Nephron progenitor cell (in vitro differentiated cells): ENCODE measurements at places on chromosomes 5 and 9.

GRCh38 chr5:35159370-35159742 lies 70.9 kb downstream of the PRLR start:
- no peak for DNase-seq

DNA sequence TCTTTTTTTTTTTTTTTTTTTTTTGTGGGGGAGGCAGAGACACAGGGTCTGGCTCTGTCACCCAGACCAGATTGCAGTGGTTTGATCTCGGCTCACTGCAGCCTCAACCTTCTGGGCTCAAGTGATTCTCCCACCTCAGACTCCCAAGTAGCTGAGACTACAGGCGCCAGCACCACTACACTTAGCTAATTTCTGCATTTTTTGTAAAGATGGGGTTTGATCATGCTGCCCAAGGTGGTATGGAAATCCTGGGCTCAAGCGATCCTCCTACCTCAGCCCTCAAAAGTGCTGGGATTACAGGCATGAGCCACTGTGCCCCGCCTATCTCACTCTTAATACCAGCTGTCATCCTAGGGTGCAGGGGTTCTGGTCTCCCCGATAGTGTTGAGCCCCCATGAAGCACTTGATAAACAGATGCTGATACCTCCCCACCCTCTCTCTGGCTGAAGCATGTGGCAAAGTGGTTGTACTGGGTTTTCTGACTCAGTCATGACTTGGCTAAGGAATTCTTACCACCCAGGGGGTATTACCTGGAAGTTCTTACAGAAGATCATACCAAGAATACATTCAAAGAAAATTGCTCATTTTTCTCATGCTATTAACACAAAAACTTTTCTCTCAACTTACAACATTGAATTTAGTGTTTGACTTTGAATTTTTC lies 110.2 kb upstream of the DAPK1 start:
- no peak for DNase-seq

- DNase-seq = no peak
Measured at GRCh38 chr5:123748239-123748638, 236.3 kb downstream of the CSNK1G3 start.

DNA sequence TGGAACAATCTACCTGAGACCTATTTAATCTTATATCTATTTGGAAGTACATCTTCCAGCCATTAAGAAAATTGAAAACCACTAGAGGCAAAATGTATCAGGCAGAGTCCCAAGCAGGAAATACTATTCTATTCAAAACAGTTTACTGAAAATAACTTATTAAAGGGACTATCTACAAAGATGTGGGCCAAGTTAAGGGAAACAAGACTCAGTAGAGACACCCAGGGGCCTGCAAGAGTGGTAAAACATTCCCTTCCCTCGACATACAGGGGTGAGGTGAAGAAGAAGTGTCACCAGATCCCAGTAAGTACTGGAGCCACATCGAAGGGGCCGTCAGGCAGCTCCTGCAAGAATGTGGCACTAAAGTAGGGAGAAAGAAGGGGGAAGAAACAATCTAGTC lies 12.1 kb upstream of the NRG2 start:
- no peak for DNase-seq

DNA sequence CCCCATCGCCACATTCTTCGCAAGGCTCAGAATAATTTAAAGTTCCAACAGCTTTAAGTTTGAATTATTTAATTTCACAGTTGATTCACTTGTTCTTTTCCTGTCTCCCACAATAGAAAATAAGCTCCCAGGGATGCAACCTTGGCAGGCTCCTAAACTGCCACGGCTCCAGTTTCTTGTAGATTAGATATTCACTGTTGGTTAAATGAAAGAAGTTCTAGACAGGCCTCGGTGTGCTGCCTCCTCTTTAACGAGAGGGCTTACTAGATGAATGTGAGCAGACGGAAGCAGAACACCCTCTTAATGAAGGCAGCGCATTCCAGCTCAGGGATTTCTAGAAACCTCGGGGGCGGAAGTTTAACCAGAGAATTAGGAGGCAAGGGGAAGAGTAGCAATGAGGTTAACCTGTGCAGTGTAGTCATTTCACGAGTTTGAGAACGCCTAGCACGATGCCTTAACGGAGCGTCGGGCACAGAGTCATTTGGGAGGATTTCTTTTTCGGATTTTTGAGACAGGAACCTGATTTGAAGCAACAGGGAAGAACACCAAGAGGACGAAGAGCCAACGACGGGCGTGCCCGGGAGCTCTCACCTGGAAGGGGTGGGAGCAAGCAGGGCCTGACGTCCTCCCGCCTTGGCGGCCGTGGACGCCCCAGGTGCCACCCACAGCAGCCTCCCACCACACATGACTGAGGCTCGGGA lies 637 bp upstream of the SMC5 start:
- DNase-seq = peak; percentile 13

- no peak for DNase-seq
Measured at GRCh38 chr9:88380118-88380517, 8.1 kb upstream of the SPIN1 start.

GRCh38 chr5:164713682-164714081 lies 1208.3 kb downstream of the MAT2B start:
- no peak for DNase-seq

DNA sequence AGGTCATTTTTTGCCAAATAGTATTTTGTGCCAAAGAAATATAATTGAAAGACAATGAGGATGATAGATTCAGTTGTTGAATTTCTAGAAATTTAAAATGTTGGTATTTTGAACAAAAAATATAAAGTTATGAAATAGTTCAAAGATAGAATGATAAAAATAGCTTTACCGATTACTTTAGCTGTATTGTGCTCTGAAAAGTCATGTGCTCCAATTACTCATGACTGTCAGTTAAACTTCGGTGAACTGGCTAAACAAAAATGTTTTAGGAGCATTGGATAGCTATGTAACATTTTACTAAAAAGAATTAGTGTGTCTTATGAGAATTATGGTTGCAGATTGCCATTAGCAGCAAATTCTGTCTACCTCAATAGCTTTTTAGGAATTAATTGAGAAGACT lies 177.3 kb upstream of the VCAN start:
- no peak for DNase-seq

DNA sequence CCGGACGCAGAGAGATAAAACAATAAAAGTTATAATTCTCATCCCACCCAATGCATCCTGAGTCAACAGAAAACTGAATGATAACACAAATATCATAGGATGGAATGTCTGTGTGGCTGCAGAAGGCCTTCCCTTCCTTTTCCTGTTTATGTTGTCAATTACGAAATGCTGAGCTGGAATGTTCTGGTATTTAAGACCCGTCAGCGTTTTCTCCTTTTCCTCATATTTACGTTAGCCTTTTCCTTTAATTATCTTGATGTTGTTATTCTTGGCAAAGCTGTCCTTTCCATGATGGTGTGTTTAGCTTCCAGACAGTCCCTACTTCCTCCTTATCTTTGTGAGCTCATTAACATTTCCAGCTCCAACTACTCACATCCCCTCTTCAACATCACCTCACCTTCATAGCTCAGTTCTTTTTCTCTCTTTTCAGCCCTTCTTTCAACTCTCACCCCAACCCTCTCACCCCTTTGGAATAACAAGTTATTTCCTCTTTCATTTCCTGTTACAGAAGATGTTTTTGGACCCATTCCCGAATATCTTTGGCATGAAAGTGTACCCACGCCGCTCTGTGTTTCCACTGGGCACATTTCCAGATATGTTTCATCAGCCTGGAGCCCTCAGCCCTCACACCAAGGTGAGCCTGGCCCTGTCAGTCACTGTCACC lies 221.6 kb downstream of the NR2F1-AS1 start:
- DNase-seq = no peak

GRCh38 chr9:115415450-115415849 lies 297.5 kb upstream of the TNC start:
- no peak for DNase-seq

DNA sequence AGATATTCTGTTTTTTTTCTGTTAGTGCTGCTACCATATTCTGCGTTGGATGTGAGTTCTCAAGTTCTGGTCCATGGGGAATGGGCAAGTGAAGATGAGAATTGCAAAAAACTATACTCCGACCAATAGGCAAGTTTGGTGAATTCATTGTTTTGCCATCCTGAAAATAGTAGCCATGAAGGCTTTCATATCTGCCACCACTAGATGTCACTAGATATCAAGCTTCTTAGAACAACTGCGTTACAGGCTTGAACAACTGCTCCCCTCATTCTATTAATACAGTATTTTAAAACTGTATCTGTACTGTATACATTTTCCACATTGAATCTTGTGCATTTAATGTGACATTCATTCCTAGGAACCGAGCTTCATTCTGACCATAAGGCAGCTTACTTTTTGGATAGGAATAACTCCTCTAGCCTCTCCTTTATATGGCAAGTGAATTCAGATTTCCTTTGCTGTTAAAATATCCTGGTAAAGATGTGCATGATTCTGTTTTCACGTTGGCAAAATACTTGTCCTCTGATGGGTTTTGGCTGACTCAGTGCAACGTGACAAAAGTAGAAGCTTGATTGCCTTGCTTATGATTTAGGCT lies 163.6 kb downstream of the SREK1 start:
- peak; percentile 28 for DNase-seq

DNA sequence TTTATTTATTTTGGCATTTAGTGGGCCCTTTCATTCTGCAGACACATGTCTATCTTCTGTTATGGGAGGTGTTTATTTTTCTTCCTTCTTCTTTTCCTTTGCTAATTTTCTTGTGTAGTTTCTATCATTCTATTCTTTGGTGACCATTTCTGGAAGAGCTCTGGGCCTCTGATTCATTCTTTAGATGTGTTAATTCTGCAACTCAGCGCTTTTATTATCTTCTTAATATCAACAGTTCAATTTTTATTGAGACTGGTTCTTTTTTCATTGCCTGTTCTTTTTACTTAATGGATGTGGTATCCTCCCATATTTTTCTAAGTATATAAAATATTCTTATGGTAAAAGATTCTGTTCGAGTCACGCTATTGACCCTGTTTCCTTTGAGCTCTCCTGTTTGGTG lies 112.0 kb downstream of the HSPA4 start:
- no peak for DNase-seq

DNA sequence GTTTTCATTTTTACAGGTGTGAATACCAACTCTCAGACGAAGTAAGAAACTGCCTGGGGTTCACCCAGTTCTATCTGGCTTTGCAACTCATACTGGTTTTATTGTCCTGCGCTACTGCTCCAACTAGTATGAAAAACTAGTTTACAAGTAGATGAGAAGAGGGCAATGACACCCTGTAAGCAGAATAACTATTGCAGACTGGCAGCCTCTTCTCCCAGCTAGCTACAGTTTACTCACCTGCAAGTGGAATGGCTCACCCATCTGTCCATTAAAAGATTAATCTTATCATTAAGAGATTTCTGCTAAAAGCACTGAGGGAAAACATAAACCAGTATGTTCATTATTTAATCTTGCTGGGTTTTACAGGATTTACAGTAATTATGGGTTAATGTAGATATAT lies 113.4 kb downstream of the FRMD3 start:
- DNase-seq = no peak

DNA sequence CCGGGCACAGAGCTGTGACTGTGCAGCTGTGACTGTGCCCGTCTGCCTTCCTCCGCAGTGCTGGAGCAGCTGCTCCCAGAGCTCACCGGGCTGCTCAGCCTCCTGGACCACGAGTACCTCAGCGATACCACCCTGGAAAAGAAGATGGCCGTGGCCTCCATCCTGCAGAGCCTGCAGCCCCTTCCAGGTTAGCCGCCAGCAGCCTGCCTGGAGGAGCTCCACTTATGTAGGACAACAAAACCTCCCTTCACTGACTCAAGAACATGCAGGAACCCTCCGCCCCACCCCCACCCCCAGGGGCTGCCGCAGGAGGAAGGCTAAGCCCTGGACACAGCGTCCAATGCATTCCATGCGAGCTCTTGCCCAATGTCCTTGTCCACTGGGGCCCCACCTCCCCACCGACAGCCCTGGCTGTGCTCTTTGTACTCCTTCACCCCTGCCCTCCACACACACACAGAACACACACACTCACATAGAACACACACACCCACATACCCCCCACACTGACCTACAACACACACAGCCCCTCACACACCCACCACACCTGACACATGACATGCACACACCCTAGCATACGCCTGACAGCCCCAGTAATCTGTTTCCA lies 27.9 kb downstream of the AFAP1L1 start:
- no peak for DNase-seq

DNA sequence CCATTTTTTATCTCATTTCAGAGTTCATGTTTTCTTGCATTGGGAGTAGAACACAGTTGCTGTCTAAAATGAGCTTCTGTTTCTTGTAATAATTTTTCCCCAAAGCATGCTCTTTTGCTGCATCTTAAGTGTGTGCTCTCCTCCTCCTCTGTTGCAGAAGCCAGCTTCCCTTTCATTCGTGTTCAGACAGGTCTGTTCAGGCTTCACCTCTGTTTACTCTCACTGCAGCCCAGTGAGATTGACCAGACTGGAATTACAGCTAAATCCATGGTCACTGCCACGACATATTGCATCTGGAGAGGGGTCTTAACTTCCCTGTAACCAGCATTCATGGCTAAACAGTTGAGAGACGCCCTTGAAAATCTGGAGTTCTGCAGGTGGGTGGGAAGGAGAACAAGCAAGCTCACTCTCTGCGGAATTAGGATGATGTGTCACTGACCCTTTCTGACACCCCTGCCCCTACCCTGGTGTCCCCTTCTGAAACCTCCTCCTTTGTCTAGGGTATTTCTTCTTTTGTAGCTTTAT lies 223.2 kb downstream of the FSTL4 start:
- DNase-seq = no peak
